GM04504 (cell line): ENCODE measurements at places on chromosomes 2 and 18.

GRCh38 chr18:59900222-59901128 lies 679 bp downstream of the PMAIP1 start:
- peak; percentile 55 for DNase-seq

DNA sequence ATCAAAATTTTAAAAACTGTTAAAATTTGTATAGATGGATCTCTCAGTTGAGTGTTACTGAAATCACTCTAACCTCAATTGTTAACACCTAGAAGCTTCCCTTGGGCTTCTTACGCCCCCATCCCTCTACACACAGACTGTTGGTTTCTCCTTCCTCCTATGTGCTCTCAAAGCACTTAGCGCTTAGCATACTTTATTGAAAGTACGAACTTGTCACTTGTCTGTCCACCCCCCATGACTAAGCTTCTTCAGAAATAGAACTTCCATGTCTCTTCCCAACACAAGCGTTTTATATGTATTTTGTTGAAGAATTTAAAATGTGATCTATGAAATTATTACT lies 441 bp downstream of the MPHOSPH10 start:
- no peak for DNase-seq

DNA sequence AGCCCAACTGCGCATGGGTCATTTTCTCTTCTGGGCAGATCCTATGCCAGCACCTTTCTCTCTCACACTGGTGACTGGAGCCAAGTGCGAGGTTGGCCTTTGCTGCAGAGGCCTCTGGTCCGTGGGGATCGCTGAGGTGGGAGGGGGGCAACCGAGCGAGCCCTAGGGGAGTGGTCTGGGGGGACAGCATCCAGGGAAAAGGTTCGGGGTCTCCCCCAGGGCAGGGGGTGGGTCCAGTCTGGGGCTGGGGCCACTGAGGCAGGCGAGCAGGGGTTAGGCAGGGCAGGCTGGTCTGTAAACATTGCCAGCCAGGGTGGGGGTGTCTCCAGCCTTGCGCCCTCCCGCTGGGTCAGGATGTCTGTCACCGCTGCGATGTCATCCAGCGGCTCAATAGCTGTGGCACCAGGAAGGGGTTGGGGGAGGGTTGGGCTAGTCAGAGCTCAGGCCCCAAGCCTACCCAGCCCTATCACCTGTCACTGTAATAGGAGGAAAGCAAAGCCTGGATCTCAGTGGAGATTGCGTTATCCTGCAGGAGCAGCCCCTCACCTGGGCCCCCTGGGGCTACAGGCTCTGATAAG lies 4.7 kb downstream of the WDR54 start:
- no peak for DNase-seq

DNA sequence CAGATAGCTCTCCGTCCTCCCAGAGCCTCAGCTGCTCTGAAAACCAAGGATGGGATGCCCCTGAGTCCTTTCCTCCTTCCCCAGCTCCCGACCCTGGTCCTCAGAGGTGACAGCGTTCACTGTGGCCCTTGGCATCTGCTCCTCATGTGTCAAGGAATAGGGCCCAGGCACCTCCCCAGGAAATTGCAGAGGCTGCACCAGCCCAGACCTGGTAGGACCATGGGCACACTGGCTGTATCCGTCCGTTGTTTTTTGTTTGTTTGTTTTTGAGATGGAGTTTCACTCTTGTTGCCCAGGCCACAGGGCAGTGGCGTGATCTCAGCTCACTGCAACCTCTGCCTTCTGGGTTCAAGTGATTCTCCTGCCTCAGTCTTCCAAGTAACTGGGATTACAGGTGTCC lies 37.5 kb upstream of the SLC66A3 start:
- no peak for DNase-seq

GRCh38 chr18:42929181-42929580 lies 186.3 kb downstream of the RIT2 start:
- DNase-seq: no peak

DNA sequence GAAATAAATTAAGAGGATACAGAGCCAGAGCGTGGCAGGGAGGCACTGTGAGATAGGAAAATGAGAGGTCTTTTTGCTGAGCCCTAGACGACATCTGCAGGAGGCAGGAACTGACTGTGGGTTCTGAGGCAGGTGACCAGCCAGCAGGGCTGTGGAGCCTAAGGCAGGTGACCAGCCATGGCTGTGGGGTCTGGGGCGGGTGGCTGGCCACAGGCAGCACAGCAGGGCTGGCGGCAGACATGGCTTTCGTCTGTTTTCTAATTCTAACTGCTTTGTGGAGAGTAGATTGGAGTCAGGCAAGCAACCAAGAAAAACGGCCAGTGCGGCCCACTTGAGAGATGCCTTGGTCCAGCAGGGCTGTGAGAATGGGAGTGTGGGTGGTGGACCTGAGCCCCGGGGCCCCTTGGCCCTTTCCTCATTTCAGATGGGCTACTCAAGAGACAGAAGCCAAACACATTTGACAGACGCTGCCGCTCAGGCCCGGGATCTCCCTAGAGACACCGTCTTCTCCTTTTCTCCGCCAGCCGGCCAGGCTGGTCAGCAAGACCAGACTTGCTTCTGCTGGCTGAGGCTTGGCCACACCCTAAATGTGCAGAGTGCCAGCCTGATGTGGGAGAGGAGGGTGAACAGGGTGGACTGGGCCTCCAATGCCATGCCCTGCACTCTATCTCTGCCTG lies 19.7 kb upstream of the GNAL start:
- no peak for DNase-seq

GRCh38 chr2:99851089-99851488 lies 291.3 kb downstream of the AFF3 start:
- DNase-seq: no peak

- DNase-seq: no peak
Measured at GRCh38 chr2:27569398-27569797, 13.4 kb upstream of the ZNF512 start.

- DNase-seq: no peak
Measured at GRCh38 chr2:28558158-28558820, 62.4 kb downstream of the PLB1 start.

DNA sequence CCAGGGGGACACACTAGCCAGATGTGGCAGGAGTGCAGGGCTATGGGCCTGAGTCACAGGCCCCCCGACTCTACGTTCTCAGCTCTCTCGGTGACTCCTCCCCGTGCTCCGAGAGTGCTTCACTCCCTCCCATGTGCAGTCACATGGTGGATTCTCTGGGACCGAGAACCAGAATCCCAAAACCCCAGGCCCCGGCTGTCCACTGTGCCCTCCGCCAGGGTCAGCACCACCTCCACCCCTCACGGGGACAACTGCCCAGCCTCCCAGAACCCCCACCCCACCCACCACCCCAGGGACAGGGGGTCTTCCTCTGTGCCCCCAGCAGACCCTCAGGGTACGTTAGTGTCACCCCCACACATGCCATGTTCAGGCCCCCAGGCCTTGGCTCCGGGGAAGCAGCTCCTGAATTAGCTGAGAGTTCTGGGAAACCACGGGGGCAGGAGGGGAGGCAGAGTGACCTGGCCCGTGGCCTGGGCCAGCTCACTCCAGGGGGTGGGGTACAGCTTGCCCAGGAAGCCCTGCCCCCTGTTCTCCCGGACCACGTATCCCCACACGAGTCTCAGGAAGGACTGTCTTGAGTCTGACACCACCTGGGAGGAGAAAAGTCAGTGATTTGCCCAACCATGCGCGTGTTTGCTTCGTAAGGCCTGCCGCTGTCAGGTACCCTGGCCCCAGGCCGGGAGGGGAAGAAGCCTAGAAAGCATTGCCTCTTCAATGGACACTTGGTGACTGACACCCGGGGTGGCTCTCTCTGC lies 4.4 kb downstream of the RAMP1 start:
- no peak for DNase-seq

DNA sequence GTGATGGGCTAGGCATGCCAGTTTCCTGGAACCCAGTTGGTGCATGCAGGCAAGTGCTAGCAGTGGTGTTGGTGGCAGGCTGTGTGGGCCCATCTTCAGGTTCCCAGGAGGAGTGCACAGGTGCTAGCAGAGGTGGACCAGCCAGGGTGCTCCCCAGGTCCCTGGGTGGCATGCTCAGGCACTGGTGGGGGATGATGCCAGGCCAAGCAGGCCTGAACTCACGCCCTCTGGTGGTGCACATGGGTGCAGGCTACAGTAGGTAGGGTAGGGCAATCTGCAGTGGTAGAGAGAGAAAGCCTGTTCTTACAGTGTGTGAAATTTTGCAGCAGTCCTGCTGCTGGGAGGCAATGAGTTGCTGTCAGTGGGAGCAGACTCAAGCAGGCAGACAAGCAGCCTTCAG lies 1651.8 kb downstream of the DPP10 start:
- DNase-seq: no peak

DNA sequence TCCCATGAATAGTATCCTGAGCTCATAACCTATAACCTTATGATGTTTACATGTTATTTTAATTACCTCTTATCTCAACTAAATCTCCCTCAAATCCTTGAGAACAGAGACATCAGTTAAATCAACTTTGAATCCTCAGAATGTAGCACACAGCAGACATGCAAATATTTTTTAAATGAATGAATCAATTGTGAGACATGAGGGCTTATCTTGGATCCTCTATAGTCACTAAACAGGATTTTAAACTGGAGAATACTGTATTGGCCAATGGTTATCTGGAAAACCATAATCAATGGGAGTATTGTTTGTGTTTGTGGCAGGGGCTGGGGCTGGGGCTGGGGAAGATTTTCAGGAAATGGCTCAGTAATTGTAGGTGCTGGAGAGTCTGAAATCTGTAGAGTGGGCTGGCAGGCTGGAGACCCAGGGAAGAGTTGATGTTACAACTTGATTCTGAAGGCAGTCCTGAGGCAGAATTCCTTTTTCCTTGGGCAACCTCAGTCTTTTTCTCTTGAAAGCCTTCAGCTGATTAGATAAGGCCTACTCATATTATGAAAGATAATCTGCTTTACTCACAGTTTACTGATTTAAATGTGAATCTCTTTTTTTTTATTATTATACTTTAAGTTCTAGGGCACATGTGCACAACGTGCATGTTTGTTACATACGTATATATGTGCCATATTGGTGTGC lies 106.3 kb downstream of the NCOA1 start:
- DNase-seq: no peak

GRCh38 chr18:45085916-45086624 lies 405.4 kb downstream of the SETBP1 start:
- DNase-seq: no peak

GRCh38 chr2:19675856-19676460 lies 225.8 kb downstream of the TTC32 start:
- peak; percentile 63 for DNase-seq

- DNase-seq: no peak
Measured at GRCh38 chr2:191638079-191638801, 39.7 kb upstream of the NABP1 start.

DNA sequence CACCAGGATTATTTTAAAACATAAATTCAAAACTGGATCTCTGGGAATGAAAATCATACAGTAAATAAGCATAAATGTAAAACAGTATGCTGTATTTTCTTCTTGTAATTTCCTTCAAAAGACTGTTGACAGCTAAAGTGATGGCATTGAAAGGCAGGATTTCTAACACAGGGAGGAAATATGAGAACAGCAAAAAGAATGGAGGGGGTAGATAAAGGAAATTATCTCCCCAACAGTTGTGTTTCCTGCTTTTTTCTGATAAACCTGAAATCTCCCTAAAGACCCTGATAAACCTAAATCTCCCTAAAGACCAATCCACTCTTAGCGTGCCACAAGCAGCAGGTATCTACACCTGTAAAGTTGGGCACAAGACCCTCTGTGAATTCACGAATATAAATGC lies 50.8 kb downstream of the PIAS2 start:
- DNase-seq: no peak

DNA sequence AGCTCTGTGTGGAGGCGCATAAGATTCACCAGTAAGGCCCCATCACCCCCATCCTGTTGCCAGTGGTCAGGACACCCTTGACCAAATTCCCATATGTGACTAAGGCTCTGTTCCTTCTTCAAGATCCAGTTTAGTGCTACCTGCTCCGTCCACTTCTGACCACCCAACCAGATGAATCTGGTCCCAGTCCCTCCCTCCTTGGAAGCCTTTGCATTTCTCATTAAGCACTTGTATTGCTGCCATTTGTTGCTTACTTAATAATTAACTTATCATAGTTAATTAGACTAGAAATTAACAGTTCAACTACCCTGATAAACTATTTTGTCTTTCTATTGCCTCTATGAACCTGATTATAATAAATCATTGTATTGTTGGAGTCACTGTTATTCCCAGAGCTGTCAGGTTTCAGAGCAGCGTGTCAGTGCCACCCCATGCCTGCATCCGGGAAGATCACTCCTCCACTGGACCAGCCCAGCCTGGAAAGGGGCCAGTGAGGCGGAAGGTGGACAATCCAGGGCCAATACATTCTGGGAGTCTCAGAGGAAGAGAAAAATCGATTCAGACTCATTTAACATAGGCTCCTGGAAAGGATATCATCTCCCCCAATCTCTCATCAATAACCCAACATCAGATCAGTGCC lies 9.5 kb upstream of the NAT8 start:
- no peak for DNase-seq

- no peak for DNase-seq
Measured at GRCh38 chr18:10400534-10401307, 53.7 kb upstream of the APCDD1 start.

GRCh38 chr2:100653449-100654035 lies 90.7 kb downstream of the PDCL3 start:
- DNase-seq: no peak

DNA sequence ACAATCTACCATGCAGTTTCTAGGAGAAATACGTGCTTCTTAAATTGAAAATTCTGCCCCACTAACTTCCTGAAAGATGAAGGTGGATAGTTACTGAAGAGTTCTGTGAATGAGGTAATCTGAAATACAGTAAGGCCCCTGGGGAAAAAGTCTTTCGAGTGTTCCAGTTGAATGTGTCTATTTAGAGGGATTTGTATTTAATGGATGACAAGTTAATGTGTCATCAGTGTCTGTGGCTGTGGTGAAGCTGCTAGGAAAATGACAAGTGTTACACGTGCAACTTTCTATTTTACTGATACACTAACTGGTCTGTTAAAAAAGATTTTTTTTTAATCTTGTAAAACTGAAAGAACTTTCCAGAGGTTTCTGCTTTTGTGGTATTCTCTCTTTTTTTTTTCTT lies 384.6 kb downstream of the STK39 start:
- DNase-seq: no peak

DNA sequence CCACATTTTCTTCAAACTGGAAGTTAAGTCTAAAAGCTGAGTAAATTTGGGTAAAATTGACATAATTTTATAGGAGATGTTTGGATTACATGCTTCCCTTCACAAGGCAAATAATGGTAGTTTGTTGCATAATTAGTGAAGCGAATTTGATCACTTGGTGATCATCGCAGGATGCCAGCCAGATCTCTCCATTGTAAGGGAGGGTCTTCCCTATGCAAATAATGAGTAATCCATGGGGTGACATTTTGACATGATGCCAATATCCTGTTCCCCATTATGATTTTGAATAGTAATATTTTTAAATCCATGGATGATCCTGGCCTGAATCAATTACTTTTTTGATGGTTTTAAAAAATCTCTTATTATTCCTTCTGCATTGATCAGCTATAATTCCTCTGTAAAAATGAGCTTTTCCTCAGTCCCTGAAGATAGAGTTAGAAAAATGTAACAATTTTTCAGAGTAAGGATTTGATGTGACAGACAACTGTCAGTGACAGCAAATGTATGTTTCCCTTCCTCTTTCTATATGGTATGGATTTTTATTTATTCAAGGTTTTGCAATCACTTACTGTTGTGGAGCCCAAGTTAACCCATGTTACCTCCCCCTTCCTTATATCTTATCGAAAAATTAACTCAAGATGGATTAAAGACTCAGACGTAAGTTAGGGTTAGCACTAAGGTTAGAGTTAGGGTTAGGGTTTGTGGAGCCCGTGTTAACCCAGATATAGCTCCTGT lies 21.4 kb downstream of the CCL20 start:
- no peak for DNase-seq

- no peak for DNase-seq
Measured at GRCh38 chr2:27737676-27738348, 33.7 kb upstream of the MRPL33 start.
